NCI-H1105 treated with DMSO at 0.1 percent for 48 hours (cell line): ENCODE measurements at places on chromosomes 7 and 10.

GRCh38 chr10:132099389-132100090, 33.8 kb downstream of the JAKMIP3 start:
- no peak for DNase-seq

GRCh38 chr7:3274131-3274530, 26.9 kb upstream of the SDK1 start:
- DNase-seq: no peak

DNA sequence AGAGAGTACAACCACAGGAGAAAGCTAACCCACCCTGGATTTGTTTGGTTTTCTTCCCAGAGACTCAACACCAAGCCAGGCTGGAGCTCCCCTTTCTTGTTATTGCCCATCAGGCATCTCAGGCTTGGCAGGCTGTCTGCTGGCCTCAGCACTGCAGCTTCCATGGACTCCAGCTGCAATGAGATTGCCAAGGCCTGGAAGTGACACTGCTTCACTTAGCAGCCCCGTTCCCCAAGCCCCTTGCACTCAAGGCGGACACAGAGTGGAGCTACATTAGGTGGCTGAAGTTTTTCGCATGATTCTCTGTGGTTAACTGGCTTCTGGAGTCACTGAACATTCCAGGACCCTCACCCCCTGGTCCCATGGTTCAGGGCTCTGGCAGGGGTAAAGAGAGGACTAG, 163.1 kb upstream of the GDF10 start:
- DNase-seq: no peak

- DNase-seq: no peak
Observed at GRCh38 chr10:36780158-36780557, 345.2 kb upstream of the ANKRD30A start.

GRCh38 chr7:107480932-107481331, 11.1 kb downstream of the GPR22 start:
- DNase-seq: no peak

DNA sequence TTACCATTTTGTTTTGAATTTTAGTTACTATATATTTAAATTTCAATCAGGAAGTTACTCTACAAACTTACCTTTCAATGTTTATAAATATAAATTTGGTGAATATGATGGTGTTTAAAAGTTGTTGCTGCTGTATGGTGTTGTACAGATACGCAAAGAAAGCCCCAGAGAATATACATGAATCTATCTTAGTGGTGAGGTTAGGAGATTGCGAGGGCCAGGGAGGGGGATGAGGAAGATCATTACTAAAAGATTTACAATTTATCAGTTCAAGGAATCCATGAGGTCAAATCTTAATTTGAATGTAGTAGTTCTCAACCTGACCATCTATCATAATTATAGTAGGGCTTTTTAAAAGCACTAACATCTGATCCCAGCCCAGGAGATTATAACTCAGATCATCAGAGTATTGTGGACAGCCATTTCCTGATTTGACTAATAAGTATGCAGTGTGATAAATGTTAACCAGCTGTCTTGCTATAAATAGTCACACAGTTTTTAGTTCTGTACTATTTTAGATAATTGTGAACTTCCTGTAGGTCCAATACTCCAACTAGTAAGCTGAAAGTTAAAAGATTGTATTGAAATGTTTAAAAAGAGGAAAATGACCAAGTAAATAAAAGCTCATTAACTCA, 23.6 kb downstream of the FAM3C start:
- no peak for DNase-seq

- DNase-seq: no peak
Observed at GRCh38 chr7:20107582-20107981, 109.6 kb downstream of the MACC1 start.

- DNase-seq: no peak
Observed at GRCh38 chr10:112299456-112299855, 16.3 kb downstream of the TECTB start.

GRCh38 chr7:127361736-127362135, 30.8 kb downstream of the ZNF800 start:
- no peak for DNase-seq

- DNase-seq: no peak
Observed at GRCh38 chr7:16586081-16586874, 59.3 kb downstream of the ANKMY2 start.

DNA sequence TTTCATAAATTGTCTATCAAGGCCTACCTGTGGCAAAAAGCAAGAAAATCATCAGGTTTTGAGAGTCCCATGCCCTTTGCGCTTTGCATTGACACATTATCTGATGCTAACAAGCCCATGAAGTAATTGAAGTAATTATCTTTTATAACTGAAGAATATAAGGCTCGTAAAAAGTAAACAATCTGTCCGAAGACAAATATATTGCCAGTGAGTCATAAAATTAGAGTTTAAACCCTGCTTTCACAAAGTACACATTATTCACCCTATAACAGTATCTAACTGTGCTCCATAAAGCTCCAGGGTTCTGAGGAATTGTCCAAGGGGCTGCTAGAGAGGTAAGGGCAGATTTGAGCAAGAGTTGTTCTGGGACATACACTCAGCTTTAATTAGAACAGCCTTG, 102.3 kb upstream of the PPP1R3A start:
- peak; percentile 66 for DNase-seq

- DNase-seq: no peak
Observed at GRCh38 chr7:76054123-76055120, 6.5 kb downstream of the MDH2 start.

DNA sequence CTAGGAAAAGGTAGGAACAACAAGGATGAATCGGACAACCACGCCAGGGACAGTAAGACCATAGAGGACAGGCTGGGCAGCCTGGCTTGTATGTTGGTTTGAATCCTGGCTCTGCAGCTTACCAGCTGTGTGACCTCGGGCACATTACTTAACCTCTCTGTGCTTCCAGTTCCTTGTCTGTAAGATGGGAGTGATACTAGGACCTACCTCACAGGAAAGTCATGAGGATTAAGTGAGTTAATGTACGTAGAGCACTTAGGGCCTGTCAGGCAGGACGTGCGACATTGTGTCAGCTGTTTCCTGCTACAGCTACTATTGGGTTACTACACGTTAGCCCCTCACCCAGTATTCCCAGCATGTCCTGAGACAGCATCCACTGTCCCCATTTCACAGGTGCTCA, 32.1 kb downstream of the PLAC9 start:
- no peak for DNase-seq

DNA sequence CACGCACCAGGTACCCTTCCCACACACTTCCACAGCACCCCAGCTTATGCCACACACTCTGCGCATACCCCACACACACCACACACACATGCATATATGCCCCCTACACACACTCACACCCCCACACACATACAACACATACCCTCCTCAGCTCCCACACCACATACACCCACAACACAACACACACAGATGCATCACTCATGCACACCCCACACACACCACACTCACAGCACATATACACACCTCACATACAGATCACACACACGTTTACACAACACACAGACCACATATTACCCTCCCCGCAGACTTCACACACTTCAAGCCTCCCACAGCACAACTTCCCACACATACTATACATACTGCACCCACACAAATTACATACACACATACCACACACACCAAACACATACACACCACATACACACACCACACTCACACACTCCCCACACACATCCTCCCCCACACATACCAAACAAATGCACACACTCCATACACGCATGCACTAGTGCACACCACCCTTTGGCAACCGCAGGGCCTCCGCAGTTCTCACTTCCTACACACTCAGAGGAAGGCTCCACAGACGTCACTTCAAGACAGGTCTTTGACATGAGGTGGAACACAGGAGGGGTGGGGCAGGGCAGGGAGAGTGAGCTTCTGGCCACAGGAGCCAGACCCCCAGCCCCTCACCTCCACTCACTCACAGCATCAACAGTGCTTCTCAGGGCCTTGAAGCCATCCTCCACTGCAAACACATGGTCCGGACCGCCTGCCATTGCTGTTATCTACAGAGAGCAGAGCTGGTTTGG, 18.5 kb upstream of the ANTXRL start:
- DNase-seq: no peak

- no peak for DNase-seq
Observed at GRCh38 chr7:77222065-77222464, 22.4 kb upstream of the FGL2 start.

- peak; percentile 59 for DNase-seq
Observed at GRCh38 chr10:113385021-113385999, 167.5 kb upstream of the HABP2 start.

- DNase-seq: no peak
Observed at GRCh38 chr7:134813663-134814396, 34.4 kb downstream of the CALD1 start.

GRCh38 chr7:98733036-98733435, 116.0 kb downstream of the NPTX2 start:
- peak; percentile 4 for DNase-seq

GRCh38 chr7:66696774-66697191, 43.8 kb upstream of the RABGEF1 start:
- DNase-seq: peak; percentile 5

DNA sequence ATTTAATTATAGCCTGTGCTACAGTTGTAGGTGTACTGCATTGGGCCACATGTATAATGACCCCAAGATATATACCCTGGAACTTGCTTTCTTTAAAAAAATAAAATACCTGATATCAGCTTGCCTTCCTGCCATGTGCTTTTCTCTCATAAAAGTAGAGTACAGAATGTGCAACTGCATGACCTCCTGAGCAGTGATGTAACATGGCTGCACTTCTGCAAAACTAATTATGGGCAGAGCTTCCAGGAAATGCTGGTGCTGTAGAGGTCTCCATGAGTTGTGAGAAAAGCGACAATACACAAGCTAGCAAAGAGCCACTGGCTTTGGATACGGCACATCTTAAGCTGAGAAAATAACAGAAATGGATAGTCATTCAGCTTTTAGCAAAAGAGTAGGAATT, 6.5 kb upstream of the ERLIN1 start:
- DNase-seq: no peak
